ENCODE measurements at places on chromosomes 11 and 22. TPM values are rescaled to one million over a fixed set of nuclear protein-coding genes. Genes with fewer than 3 reads are reported as not detected.

The OR51I1 gene
- not detected for total RNA-seq

The RTN4R gene
- 2.0 TPM for total RNA-seq

The CD3D gene
- total RNA-seq = 648 TPM

The LARGE2 gene
- total RNA-seq = not detected

The TENM4 gene
- 0.02 TPM for total RNA-seq

The H19 gene
- total RNA-seq = not detected

The EHF gene
- total RNA-seq = not detected

The ART5 gene
- not detected for total RNA-seq

The HBE1 gene
- not detected for total RNA-seq

The OR5P2 gene
- not detected for total RNA-seq

The OR9G1 gene
- total RNA-seq = not detected

The MS4A4A gene
- not detected for total RNA-seq

The SELENOO gene
- 25.2 TPM for total RNA-seq

The SUSD2 gene
- 1.6 TPM for total RNA-seq

The PPP6R3 gene
- 130 TPM for total RNA-seq

The KLHDC7B gene
- total RNA-seq = 12.6 TPM

The KLHL35 gene
- 0.85 TPM for total RNA-seq

The OR52N4 gene
- total RNA-seq = 1.1 TPM

The OR10A2 gene
- not detected for total RNA-seq

The KCNK7 gene
- total RNA-seq = 1.9 TPM

The PARVG gene
- total RNA-seq = 128 TPM

The PTPN5 gene
- total RNA-seq = not detected

The DCUN1D5 gene
- 30.9 TPM for total RNA-seq

The IGSF9B gene
- total RNA-seq = 89.6 TPM

The DNAJB13 gene
- total RNA-seq = not detected

The FBXO3 gene
- total RNA-seq = 26.6 TPM

The CYB561A3 gene
- 40.0 TPM for total RNA-seq

The ACRV1 gene
- total RNA-seq = not detected

The ABCC8 gene
- total RNA-seq = not detected

The RGL4 gene
- total RNA-seq = 34.8 TPM

The HOATZ gene
- total RNA-seq = not detected

The IFITM1 gene
- total RNA-seq = 661 TPM

The KIAA1671 gene
- total RNA-seq = 22.4 TPM

The TIMP3 gene
- not detected for total RNA-seq

The BARX2 gene
- total RNA-seq = 2.7 TPM

The MRGPRE gene
- not detected for total RNA-seq

Measured in T-helper 1 cell treated with Interleukin-12 subunit alpha and Interleukin-12 subunit beta and Interleukin-4 antibody, amounts not matched to agents 30 ng/mL and 1 ng/mL, for 36 hours (primary cell).